Testis (tissue), 5 donors: ENCODE measurements at places on chromosomes 2 and 18. TPM values are rescaled to one million over a fixed set of nuclear protein-coding genes. Genes with fewer than 3 reads are reported as not detected.

CXCR2 gene
- not detected for total RNA-seq

DUSP2 gene
- total RNA-seq: 16.5 TPM

- peak; percentile 65 for DNase-seq
These were observed 377.0 kb downstream of the DCC start for GRCh38 chr18:52716973-52717372.

GRCh38 chr2:46963941-46964673, 48.5 kb upstream of the MCFD2 start:
- no peak for DNase-seq

DNA sequence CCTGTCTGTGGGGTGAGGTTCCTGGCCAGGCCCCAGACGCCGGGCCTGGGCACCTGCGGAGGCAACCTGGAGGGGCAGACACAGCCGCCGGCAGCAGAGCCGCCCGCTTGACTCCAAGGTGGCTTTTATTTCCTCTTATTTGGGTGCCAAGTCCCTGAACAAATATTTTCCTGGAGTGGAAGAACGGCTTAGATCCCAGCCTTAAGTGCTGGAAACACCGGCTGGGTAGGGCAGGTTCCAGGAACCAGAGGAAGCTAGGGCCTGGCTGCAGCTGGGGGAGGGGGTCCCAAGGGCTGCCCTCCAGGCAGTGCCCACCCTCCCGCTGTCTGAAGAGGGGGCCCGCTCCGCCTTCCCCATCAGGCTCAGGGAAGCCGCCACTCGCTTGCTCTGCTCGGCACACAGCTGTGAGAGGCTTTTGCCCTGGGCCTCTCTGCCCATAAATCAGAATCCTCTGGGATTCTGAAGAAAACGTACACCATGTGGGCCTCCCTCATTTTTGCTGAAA, 28.2 kb downstream of the SDC1 start:
- no peak for DNase-seq
